ENCODE measurements at places on chromosomes 2 and 18. TPM values are rescaled to one million over a fixed set of nuclear protein-coding genes. Genes with fewer than 3 reads are reported as not detected.

DNA sequence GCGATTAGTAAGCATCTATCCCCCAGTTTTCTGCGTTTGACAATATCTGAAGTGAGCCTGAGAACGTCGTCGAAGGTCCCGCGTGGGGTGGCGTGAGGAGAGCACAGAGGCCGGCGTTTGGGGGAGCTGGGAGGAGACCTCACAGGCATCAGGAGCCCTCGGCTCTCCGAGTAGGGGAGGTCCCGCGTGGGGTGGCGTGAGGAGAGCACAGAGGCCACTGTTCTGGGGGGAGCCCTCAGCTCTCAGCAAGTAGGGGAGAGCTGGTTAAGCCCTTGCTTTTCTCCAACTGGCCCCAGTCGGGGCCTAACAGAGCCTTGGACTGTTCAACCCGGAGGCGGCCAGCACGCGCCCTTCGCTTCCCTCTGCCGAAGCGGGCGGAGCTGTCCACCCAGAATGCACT lies 134.3 kb downstream of the NFATC1 start:
- H3K4me3 ChIP-seq = no peak overlapping the region
- H3K4me1 ChIP-seq = no peaks in the 10 kb centered on the region
- no peak for DNase-seq
- no peaks in the 10 kb centered on the region for H3K36me3 ChIP-seq
- no peaks in the 10 kb centered on the region for H3K27me3 ChIP-seq

DNA sequence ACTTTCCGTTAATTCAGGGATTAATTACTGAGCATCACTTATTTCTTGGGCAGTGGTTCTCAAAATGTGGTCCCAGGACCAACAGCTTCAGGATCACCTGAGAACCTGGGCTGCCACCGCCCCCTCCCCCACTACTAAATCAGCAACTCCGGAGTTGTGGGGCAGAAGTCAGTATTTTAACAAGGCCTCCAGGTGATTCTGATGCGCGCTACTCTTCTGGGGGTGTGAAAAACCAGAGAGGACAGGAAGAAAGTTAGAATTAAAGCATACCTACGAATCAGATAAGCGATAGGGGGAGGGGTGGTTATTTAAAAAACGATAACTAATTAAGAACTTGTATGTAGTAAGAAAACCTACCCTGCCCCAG lies 319 bp downstream of the ZSCAN30 start:
- peak overlapping the region; percentile 90 for H3K4me3 ChIP-seq
- no peaks in the 10 kb centered on the region for H3K36me3 ChIP-seq
- H3K27me3 ChIP-seq = no peaks in the 10 kb centered on the region
- peaks cover 16% of the 10 kb centered on the region for H3K4me1 ChIP-seq
- H3K27ac ChIP-seq = peak overlapping the region; percentile 86
- no peak for DNase-seq

PCARE gene
- total RNA-seq = not detected

- DNase-seq = no peak
- no peaks in the 10 kb centered on the region for H3K36me3 ChIP-seq
- no peak overlapping the region for H3K4me3 ChIP-seq
- no peak overlapping the region for H3K27ac ChIP-seq
- H3K27me3 ChIP-seq = peaks cover 4% of the 10 kb centered on the region
Measured at GRCh38 chr2:8984157-8984556, 19.3 kb downstream of the MBOAT2 start.

GCKR gene
- total RNA-seq = not detected

DNA sequence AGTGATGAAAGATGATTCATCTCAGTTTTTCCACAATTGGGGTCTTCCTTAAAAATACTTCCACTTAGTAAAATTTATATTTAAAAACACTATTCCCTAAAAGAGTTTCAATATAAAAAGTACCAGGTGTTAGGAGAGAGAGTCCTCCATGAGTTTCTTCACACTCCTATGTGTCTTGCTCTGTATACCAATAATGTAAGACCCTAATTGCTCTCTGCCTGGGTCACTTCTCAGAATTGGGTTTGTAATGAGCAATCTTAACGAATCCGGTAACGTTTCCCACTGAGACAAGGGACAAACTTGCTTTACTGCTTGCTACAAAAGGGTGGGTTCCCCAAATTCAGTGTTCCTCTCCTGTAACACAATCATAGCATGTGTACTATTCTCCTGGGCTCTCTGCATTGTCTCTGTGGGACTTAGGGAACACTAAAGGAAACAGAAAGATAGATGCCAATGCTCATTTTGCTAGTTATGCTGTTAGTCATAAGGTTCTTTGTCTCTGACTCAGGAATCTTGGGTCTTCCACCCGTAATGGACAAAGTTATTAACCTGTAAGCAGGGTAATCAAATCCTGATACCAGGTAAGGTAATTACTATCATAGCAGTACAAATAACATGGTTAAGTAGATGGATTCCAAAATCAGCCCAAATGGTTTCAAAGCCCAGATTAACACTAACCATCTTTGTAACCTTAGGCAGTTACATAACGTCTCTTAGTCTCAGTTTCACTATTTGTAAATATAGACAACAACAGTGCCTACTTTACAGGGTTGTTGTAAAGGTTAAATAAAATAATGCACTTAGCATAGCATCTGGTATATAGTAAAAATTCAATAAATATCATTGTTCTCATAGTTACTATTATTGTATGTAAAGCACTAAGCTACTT lies 46.3 kb downstream of the ITSN2 start:
- H3K4me1 ChIP-seq = no peaks in the 10 kb centered on the region
- no peak overlapping the region for H3K27ac ChIP-seq
- no peak overlapping the region for H3K4me3 ChIP-seq
- H3K36me3 ChIP-seq = peaks cover 29% of the 10 kb centered on the region

DNA sequence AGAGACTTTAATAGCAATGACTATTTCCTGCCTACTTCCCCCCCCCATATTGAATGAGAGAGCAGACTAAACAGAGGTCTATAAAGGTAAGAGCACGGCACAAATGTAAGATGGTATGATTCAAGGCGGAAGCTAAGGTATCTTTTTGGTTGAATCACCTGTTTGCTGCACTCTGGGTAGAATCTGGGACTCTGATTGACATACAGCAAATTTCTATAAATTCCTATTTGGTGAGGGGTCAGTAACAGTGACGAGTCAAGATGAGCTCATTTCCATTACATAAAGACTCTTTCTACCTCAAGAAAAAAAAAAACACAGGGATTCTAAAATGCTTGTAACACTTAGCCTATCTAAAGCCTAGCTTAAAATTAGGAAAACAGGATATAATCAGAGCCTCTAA lies 297.3 kb downstream of the TNS1 start:
- H3K4me3 ChIP-seq = no peak overlapping the region
- H3K4me1 ChIP-seq = no peaks in the 10 kb centered on the region
- H3K36me3 ChIP-seq = no peaks in the 10 kb centered on the region
- no peak overlapping the region for H3K27ac ChIP-seq
- H3K27me3 ChIP-seq = no peaks in the 10 kb centered on the region

FIGN gene
- not detected for total RNA-seq

WNT6 gene
- not detected for total RNA-seq
